Skin of body (tissue), 3 donors: ENCODE measurements at places on chromosomes 3 and 15. TPM values are rescaled to one million over a fixed set of nuclear protein-coding genes. Genes with fewer than 3 reads are reported as not detected.

Gene HIGD2B
- total RNA-seq = not detected

Gene ACAP2
- 76.6 TPM for total RNA-seq

Gene CADPS
- 2.4 TPM for total RNA-seq

Gene SCAANT1
- total RNA-seq = not detected

Gene SCAMP2
- total RNA-seq = 21.6 TPM

Gene GP5
- total RNA-seq = 0.39 TPM

Gene OR5H1
- not detected for total RNA-seq

Gene CLDN18
- total RNA-seq = not detected

Gene FEZF2
- total RNA-seq = not detected

Gene SLCO2A1
- 3.7 TPM for total RNA-seq

Gene PAQR5
- 7.2 TPM for total RNA-seq

Gene TMEM40
- 10.8 TPM for total RNA-seq

Gene ARL6IP5
- total RNA-seq = 72.7 TPM

Gene EFCC1
- 0.79 TPM for total RNA-seq

Gene STX19
- 4.1 TPM for total RNA-seq

Gene SCN5A
- total RNA-seq = 0.39 TPM

Gene PPARG
- total RNA-seq = 72.8 TPM

Gene SLC6A1
- 1.7 TPM for total RNA-seq

Gene MME
- total RNA-seq = 55.5 TPM

Gene NCBP2
- total RNA-seq = 35.9 TPM

Gene TRIM42
- not detected for total RNA-seq

Gene TLR9
- total RNA-seq = not detected

Gene LYSMD2
- 5.1 TPM for total RNA-seq

Gene GUCA1C
- not detected for total RNA-seq

Gene ABI3BP
- 51.0 TPM for total RNA-seq

Gene RETNLB
- total RNA-seq = not detected

Gene GOLGA8B
- 12.3 TPM for total RNA-seq

Gene ZBBX
- not detected for total RNA-seq

Gene STARD9
- total RNA-seq = 41.8 TPM
